ENCODE measurements at places on chromosomes 11 and 22.

GRCh38 chr22:16960884-16961249 is 47.2 kb downstream of the GAB4 start:
- DNase-seq: no peak

DNA sequence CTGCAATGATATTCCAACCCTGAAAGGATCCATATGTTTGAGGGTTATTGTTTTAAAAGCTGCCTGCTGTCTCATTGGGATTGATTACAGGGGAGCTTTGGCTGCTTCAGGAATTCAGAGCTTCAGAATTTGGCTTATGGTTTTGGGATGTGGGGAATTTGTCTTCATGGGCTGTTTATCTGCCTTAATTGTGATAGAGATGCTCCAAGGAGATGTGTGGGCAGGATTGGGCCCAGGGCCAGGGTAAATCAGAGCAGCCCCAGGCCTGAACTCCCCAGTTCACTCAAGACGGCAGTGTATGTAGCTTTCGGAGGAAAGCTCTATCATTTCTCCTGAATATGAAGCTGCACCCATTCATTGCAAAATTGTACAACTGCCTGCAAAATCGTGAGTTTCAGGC is 88.5 kb downstream of the ALX4 start:
- no peak for DNase-seq

DNA sequence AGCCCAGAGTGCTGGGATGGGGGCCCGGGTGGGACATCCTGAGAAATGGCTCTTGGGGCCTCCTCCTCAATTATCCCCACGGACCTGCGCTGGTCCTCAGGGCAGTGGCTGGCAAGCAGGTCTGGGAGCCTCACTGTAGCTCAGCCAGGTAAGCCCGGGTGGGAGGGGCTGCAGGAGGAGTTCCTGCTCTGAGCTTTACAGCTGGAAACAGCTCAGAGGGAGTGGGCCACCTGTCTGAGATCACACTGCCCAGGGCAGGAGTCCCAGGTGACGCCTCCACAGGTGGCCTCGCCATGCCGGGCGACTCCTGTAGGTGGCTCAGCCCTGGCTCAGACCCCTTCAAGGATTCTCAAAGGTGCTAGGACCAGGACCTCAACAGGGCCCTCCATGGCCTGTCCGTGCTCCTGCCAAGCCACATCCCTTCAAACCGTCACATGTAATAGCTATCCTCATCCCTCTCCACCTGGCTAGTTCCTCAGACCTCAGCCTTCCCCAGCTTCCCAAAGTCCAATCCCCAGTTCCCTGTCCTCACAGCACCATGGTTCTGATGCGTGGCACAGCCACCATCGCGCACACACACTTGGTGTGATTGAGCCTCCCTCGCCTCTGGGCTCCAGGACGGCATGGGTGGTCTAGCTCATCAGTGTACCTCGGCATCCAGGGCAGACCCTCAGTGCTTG is 3.6 kb upstream of the TSSK2 start:
- DNase-seq: no peak

DNA sequence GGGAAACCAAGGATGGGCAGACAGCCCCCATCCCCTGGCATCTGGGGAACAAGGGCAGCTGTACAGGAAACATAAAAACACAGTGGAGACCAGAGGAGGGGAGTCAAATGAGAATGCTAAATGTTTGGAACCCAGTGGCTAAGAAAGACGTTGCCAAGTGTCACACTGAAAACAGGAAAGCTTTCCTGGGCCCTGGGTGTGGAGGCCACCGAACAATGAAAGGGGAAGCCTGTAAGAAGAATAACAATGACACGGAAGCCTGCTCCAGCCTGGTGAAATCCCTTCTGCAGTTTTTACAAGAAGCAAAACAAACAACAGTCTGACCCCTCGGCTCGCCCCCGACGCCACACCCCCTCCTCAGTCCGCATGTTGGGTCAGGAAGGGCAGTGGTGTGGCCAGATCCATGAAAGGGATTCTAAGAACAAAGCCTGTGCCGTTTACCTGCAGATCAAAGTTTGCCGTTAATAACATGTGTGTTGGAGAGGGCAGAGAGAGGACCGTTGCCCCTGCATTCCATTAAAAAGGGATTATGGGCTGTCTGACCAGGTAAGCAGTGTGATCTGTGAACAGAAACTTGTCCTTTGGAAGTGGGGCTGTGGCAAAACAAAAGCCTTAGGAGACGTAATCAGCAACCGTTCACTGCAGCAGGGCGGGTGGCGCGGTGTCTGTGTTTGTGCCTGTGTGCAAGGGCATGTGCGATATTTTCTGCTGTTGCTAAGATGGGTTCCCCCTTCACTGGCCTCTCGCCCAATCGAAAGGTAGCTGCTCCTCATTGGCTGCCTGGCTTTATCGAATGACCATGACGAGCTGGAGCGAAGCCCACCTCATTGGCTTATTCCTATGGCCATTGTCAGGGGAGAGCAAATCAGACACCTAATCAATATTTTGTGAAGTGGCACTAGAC is 113.7 kb upstream of the BLID start:
- DNase-seq: no peak

DNA sequence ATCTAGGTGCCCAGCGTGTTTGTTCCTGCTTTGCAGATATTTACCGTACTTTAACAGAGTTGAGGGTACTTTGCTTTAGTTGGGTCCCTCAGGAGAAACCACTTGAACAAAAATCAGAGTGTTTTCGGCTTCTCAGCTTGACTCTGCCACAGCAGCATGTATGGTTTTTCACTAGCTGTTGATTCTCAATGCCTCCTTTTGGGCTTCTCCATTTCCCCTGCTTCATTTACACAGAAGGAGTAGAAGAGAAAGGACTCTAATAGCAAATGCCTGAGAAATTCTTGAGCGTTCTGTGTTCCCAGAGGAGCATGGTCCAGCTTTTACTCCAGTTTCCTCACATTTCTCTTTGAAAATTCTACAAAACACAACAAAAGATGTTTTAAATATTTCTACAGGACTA is 252.1 kb upstream of the CCDC179 start:
- DNase-seq: no peak

GRCh38 chr11:64917663-64917995 is 620 bp upstream of the ATG2A start:
- DNase-seq: no peak
